ENCODE measurements at places on chromosomes 2 and 18. TPM values are rescaled to one million over a fixed set of nuclear protein-coding genes. Genes with fewer than 3 reads are reported as not detected.

- DNase-seq = no peak
Measured at GRCh38 chr2:115848192-115848591, 1405.8 kb downstream of the DPP10 start.

- DNase-seq = no peak
Measured at GRCh38 chr2:207983641-207984042, 41.7 kb downstream of the PLEKHM3 start.

DNA sequence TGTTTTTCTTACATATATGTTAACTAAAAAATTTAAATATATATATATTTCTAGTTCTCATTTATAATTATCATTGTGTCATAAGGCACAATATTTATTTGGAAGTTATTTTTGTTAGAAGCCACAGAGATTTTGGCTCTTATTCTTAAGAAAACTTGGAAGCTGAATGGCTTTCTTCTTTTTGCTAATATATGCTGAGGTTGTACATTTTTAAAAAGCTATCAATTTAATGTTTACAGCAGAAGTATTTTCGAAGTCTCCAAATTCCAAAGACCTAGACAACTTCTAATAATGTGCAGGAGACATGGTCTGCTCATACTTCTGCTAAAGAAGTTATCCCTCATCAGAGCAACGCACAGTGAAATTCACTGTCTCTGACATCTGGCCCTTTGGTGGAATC is 3.7 kb upstream of the PIEZO2 start:
- DNase-seq = no peak

DNA sequence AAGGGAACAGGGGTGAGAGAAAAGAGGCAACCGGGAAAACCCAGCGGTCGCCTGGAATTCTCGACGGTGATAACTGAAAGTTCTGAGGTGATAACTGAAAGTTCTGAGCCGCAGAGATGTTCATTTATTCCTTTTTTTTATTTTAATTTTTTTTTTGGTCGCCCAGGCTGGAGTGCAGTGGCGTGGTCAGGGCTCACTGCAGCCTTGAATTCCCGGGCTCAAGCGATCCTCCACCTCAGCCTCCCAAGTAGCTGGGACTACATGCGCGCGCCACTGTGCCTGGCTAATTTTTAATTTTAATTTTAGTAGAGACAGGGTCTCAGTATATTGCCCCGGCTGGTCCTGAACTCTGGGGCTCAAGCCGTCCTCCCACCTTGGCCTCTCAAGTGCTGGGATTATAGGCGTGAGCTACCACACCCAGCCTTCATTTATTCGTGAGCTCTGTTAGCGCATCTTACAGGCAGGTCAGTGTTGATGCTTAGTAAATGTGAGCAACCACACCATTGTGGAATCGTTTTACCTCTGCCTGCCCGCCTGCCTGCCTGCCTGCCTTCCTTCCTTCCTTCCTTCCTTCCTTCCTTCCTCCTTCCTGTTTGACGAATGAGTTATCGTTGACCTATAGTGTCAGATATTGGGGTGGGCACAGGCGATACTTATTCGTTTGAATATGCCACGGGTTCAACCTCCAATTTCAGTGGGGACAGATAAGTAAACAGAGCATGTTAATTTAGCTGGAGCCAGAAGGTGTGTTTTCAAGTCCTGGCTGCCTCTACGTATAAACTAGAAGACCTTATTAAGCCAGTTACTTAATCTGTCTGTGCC is 557 bp upstream of the E2F6 start:
- DNase-seq = no peak

GRCh38 chr2:96897491-96898134 is 27.7 kb upstream of the SEMA4C start:
- no peak for DNase-seq

DNA sequence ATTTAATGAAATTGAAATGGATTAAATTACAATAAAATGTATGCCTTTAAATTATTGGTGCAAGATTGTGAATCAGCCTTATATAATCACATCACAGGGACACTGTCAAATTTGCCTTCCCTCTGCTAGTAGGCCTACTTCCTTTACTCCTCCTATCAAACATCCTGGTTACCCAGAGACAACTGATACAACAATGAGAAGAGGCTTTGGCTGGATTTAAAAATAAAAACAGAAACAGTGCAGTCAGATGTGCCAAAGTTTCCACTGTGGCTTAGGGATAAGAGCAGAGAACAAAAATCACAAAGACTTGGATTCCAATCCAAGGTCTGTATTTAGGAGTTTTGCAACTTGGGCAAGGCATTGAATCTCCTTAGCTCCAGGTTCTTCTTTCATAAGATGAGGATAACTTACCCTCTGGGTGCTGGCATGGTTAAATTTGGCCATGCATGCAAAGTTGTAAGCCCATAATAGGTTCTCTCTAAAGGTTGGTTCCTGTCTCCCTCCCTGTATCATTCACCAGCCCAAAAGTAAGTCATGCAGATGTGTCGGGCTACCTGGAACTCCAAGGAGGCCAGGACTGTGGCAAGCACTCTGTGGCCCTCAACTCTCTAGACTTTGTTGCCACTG is 99.3 kb upstream of the LRATD1 start:
- no peak for DNase-seq

Gene MRPS5
- total RNA-seq = 65.2 TPM

DNA sequence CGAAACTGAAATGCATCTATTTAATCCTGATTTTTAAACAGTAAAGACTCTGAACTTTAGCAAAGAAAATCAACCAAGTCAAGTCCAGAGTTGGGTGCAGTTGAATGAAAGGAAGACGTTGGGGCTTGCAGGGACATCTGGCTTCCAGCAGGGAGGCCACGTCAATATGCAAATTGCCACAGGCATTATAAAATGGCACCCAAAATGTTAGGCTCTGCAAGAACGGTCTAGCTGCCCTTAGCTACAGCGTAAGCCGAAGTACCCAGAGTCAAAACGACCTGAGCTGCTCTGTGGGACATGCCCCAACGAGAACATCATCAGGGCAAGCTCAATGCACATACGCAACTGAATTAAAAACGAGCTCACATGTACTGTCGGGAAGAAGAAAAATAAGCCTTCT is 30.7 kb downstream of the DOCK10 start:
- no peak for DNase-seq

Gene CD8A
- 3.4 TPM for total RNA-seq

- DNase-seq = no peak
Measured at GRCh38 chr2:73642338-73643018, at the start of gene NAT8. Gene NAT8, minus strand, starts transcription at chr2:73642422. Its CDS starts 794 bp downstream, at chr2:73641628.

- peak; percentile 49 for DNase-seq
Measured at GRCh38 chr2:10410001-10410822, 37.9 kb downstream of the ODC1 start.

Gene MLPH
- total RNA-seq = 118 TPM

DNA sequence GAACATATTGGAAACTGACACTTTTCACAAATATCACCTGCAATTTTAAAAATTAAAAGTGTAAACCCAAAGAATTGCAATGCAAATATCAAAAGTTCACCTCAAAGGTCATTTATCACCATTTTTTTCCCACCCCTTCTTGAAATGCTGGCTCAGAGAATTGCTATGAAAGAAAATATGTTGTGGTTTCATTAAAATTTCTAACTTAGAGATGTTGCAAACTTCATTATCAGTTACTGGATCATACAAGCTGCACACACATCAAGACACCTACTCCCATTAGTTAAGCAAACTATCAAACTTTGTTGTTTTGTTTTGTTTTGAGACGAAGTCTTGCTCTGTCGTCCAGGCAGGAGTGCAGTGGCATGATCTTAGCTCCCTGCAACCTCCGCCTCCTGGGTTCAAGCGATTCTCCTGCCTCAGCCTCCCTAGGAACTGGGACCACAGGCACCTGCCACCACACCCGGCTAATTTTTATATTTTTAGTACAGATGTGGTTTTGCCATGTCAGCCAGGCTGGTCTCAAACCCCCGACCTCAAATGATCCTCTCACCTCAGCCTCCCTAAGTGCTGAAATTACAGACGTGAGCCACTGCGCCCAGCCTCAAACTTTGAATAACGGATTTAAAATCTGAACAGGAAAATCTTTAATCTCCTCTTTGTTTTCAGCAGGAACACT is 37.0 kb downstream of the STK39 start:
- no peak for DNase-seq

- DNase-seq = no peak
Measured at GRCh38 chr18:37135177-37135576, 306.2 kb downstream of the KIAA1328 start.

GRCh38 chr2:184413221-184413620 is 185.1 kb upstream of the ZNF804A start:
- no peak for DNase-seq

DNA sequence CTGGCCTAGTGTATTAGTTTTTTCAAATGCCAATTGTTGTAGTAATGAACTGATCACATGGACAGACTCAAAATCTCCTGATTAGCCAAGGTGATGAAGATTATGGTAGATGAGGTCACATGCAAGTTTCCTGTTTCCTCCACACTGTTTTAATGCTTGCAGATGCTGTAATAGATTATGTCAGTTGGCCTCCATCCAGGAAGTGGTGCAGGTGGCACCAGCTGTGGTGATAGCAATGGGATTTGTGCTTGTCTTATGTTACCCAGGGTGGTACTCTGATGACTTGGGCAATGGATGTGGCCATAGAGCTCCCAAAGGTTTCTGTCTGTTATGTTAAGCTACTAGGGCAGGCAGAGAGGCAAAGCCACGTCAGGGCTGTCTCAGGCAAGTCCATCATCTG is 332.9 kb upstream of the DDX18 start:
- no peak for DNase-seq

DNA sequence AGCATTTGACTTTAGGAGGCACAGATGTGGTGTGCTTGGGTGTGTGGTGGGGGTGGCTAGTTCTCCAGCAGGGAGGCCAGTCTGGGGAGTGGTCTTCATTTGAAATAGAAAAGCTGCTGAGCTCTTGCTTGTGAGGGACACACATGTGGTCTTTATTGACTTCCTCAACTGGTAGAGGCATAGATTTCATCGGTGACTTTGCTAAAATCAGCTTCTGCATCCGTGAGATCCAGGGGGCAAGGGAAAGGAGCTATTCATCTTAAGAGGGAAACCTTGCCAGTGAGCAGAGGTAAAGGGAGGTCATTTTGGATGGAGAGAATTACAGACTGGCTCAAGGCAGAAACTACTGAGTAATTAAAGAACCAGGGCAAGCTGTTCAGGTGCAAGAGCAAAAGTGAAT is 4.7 kb downstream of the MAPRE3 start:
- no peak for DNase-seq

Gene SGPP2
- 45.1 TPM for total RNA-seq

DNA sequence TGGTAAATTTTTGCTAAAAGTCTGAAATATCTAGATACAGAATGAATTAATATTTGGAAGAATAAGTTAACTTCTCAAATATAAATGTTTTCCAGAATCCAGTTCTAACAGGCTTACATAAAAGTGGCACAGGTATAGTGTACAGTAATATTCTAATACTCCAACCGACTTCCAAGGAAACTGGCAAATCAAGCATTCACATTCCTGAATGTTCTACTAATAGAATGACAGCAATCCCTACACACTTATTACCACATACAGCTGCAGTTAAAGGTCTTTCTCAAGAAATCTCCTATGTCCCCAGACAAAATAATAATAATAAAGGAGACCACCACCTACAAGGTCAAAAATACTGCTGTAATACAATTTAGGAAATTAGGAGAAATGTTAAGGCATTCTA is 31.9 kb downstream of the TMEM131 start:
- no peak for DNase-seq

Gene RANBP2
- 80.0 TPM for total RNA-seq

Gene MOGAT1
- not detected for total RNA-seq

GRCh38 chr2:169365029-169365480 is 2.7 kb upstream of the LRP2 start:
- DNase-seq = no peak

Gene CD302
- total RNA-seq = 37.7 TPM
